Activated CD4-positive, alpha-beta memory T cell treated with anti-CD3 and anti-CD28 coated beads for 36 hours (primary cell): ENCODE measurements at places on chromosomes 2 and 18. TPM values are rescaled to one million over a fixed set of nuclear protein-coding genes. Genes with fewer than 3 reads are reported as not detected.

CLEC4F gene
- not detected for total RNA-seq

DNA sequence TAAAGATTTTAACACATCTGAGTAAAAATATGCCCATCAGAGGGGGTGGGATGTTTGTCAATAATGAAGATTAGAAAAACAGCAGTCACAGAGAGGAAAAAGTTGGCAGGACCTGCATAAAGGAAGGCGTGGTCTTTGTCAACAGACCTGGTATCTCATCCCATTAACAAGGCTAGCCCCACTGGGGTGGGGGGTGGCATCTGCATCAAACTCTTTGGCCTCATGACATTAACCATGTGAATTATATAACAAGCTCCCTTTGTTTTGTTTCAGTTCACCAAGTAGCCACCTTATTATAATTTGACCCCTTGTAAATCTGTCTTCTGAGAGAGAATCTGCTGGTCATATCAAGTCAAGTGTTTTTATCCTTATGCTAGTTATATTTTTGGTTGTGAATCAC is 28.8 kb downstream of the NEMP2 start:
- H3K27me3 ChIP-seq, result no peaks in the 10 kb centered on the region
- no peak for DNase-seq
- peak overlapping the region; percentile 11 for H3K27ac ChIP-seq

GRCh38 chr2:179842498-179843153 is 18.8 kb downstream of the ZNF385B start:
- DNase-seq, result peak; percentile 11
- H3K4me1 ChIP-seq, result no peaks in the 10 kb centered on the region
- peaks cover 2% of the 10 kb centered on the region for H3K27me3 ChIP-seq

SP9 gene
- total RNA-seq, result not detected
